ENCODE measurements at places on chromosomes 2 and 18.

- DNase-seq, result no peak
Measured at GRCh38 chr2:192314800-192315481, 120.2 kb upstream of the TMEFF2 start.

DNA sequence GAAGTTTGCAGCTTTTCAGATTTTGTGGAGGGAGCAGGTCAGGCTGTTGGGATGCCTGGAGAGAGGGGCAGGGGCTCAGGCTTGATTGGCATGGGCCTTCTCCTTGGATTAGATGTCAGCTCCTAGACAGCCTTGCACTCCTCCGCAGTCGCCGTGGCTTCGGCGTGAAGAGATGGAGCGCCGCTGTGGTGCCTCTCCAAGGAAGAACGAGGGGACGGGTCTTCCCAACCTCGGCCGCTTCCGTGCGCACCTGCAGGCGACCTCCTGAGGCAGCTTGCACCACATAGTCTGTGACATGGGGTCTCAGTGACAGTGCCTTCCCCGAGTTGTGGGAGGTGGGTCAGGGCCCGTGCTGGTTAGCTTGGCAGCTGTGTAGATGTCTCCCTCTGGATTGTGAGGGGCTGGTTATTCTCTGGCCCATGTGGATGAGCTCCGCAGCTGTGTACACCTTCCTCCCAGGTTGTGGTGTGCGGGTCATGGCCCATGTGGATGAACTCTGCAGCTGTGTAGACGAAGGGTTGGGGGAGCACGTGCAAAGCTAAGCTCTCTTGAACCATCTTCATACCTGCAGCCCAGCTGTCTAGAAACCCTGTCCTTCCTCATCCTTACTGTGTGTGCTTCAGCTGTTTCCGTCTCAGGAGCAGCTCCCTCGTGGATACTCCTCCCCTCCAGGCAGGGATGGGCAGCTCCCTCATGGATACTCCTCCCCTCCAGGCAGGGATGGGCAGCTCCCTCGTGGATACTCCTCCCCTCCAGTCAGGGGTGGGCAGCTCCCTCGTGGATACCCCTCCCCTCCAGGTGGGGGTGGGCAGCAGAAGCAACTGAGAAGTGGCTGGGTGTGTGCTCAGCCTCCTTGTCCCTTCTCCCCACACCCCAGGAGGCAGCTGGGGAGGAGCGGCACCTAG is 170.3 kb downstream of the LDLRAD4 start:
- no peak for DNase-seq

GRCh38 chr2:221102896-221103688 is 469.0 kb downstream of the EPHA4 start:
- no peak for DNase-seq

GRCh38 chr2:179437430-179437829 is 172.8 kb upstream of the SESTD1 start:
- DNase-seq, result no peak

- no peak for DNase-seq
Measured at GRCh38 chr2:100875516-100876230, 55.7 kb downstream of the NPAS2 start.

GRCh38 chr2:69060938-69061501 is 48.0 kb downstream of the ANTXR1 start:
- DNase-seq, result no peak

DNA sequence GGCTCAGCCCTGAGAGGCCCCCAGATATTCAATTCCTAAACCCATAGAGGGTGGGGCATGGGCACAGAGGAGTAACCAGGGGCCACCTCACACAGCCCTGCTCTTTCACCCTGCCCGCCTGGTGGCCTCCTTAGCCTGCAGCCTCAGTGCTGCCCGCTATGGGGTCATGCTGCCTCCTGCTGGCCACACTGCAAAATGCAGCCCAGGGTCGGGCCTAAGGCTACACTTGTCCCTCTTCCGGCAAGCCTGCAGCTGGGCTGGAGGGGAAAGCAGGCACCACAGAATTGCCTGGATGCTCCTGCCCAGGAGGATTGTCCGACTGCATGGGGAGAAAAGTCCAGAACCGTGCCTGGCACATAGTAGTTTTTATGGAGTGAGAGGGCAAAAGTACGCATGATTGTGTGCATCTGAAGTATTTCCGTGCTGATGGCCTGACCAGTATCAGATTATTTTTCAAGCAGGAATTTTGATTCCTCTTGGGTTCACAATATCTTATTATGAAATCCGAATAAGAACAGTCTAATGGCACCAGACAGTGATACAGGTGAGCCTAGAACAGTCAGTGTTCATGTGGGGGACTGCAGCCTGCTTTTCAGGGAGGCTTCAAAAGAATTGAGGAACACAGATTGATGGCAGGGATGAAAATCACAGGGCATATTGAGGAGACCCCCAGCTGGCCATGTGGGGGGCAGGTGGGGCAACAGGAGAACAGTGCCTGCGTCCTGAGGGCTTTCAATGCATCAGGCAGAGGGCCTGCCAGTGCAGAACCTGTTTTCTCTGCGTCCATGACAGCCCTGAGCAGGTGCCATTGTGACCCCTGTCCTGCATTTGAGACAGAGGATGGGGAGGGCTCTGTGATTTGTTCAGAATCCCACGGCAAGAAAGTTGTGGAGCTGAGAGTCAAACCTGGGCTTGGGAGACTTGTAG is 51.2 kb upstream of the ALPP start:
- peak; percentile 81 for DNase-seq

Data from PC-3 (cell line).